ENCODE measurements at places on chromosomes 3 and 15. TPM values are rescaled to one million over a fixed set of nuclear protein-coding genes. Genes with fewer than 3 reads are reported as not detected.

PLAAT1 gene
- polyA plus RNA-seq = 0.51 TPM

NEIL1 gene
- polyA plus RNA-seq = 36.9 TPM

SMCO1 gene
- polyA plus RNA-seq = not detected

GANC gene
- 31.6 TPM for polyA plus RNA-seq

MUSTN1 gene
- polyA plus RNA-seq = 1.1 TPM

PLSCR5 gene
- polyA plus RNA-seq = not detected

C3orf49 gene
- 0.66 TPM for polyA plus RNA-seq

NAALADL2 gene
- polyA plus RNA-seq = 19.4 TPM

CNTN4 gene
- 7.9 TPM for polyA plus RNA-seq

MFN1 gene
- 76.8 TPM for polyA plus RNA-seq

DPPA4 gene
- polyA plus RNA-seq = 2.1 TPM

GABRB3 gene
- polyA plus RNA-seq = 1.9 TPM

MTFMT gene
- 21.2 TPM for polyA plus RNA-seq

SLC24A5 gene
- polyA plus RNA-seq = not detected

UQCRC1 gene
- polyA plus RNA-seq = 174 TPM
